Lung (tissue), 17 donors: ENCODE measurements at places on chromosomes 7 and 10. TPM values are rescaled to one million over a fixed set of nuclear protein-coding genes. Genes with fewer than 3 reads are reported as not detected.

- DNase-seq, result no peak
Observed at GRCh38 chr10:6198171-6198570, 4.6 kb upstream of the PFKFB3 start.

Gene SRRT
- 120 TPM for total RNA-seq

Gene SYCE1
- not detected for total RNA-seq

Gene NAT16
- not detected for total RNA-seq
